DND-41 (cell line): ENCODE measurements at places on chromosomes 2 and 18.

- no peak for DNase-seq
Measured at GRCh38 chr2:113818382-113818951, 62.0 kb upstream of the SLC35F5 start.

DNA sequence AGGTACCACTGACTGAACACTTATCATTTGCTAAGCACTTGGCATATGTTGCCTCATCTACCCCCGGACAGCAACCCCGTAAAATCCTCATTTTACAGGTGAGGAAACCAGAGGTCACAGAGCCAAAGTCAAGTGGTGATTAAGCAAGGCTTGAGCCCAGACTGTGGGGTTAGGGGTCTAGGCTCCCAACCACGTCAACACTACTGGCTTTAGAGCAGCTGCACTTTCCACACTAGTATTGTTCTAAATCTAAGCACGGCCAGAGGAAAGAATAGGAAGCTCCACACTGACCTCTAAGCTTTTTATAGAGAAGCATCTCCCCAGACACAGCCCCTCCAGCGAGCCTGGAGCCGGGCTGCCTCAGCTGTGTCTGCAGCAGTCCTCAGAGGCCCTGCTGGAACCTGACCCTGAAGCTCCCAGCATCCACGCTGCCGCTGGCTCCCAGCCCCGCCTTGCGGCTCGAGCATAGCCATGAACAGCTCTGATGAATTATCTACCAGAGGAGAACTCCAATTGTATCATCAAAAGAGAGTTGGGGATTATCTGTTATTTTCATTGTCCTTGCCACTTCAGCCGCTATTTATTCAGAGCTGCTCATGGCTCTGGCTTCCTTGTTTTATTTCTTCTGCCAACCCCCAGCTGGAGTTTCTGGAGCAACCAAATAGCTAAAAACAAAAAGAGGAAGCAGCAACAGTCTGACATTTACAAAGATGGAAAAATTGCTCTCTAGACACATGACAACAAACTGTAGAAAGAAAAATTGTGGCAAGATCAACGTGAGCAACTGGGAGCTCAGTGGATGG lies 62.2 kb upstream of the RTN4 start:
- no peak for DNase-seq

DNA sequence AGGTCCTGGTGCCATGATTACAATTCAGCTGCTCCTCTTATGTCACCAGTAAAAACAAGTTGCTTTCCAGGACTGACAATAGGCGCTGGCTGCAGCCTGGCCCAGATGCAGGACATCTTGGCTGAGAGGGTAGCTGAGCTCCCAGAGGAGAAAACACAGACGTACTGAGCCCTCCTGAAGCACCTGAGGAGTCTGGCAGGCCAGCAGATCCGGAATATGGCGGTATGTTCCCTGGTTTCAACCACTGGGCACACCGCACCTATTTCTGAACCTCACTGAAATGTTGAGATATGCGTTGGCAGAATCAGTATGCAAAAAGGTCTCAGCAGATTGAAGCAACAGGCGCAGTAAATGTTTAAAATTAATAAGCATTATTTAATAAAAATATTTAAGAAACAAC lies 73.1 kb upstream of the BZW1 start:
- DNase-seq, result no peak

DNA sequence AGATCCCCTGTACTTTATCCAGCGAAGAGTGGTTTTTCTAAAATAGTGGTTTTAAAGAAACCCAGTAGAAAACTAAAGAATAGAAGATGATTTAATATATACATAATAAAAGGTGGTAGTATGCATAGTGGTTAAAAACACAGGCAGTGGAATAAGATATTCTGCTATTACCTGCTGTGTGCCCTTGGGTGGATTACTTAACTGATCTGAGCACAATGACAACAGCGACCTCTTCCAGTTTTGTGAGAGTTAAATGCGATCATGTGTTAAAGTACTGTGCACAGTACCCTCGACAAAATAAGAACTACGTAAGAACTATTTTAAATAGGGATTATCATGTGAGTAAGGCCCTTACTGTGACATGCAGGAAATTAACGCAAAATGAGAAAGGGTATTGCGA lies 30.0 kb upstream of the CHMP1B start:
- DNase-seq, result no peak

DNA sequence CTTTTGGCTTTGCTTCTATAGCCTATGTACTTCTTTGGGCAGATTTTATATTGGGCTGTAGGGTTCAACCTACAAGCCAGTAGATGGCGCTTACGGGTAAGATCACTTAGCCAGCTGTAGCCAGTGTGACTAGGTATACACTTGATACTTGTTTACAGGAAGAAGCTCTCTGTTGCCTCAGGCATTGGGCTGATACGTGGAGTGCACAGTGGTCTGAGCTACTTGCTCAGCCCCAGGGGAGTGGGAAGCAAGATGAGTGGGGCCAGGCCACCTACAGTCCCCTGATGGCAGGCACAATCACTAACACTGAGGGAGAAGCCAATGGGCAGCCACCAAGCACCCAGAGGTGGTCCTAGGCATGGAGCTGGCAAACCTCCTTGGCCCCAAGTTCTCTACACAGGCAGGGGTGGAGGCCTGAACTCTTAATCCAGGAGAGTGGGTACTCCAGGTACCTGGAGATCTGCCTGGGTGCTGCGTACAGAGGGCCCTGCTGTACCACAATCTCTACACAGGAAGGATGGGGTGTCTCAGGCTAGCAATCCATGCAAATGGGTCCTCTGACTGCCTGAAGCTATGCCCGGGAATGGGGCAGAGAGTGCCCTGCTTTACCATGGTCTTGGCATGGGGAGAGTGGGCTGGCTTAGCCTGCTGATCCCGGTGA lies 122.2 kb downstream of the NCOA1 start:
- DNase-seq, result peak; percentile 12

- DNase-seq, result no peak
Measured at GRCh38 chr2:119523383-119523951, 816 bp downstream of the SCTR start.

GRCh38 chr2:54212456-54212855 lies 43.6 kb downstream of the TSPYL6 start:
- no peak for DNase-seq

- DNase-seq, result no peak
Measured at GRCh38 chr2:85199698-85200097, 66.5 kb downstream of the TCF7L1 start.

DNA sequence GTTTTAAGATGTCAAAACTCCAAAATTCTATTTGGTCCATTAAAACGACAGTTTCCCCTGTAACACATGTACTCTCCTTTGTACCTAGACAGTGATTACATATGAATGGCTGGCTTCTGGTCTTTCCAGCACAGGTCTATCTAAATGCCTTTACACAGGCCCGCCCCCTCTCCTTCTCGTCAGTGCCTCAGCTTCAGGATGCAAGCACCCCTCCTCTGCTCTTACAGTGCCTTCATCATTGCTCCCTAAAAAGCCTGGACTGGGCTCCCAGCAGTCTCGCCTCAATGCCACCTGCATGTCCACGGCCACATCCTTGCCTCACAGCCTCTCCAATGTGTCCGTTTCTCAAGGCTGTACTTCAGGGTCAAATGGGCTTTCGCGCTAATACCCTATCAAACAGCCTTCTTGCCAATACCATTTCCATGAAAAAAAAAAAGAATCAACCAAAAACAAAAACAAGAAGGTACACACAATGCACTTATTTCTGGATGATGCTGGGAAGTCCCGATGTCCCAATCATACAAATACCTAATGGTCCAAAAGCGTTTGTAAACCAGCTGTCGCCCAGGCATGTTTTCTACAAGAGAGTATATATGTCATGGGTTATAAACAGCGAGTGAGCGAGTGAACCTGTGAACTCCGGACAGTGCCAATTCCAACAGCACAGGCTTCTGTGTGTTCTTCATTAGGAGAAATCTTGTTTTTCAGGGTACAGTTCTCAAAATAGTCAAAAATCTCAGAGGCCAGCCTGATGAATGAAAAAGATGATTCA lies 77.2 kb downstream of the EIPR1 start:
- no peak for DNase-seq

- no peak for DNase-seq
Measured at GRCh38 chr18:4232656-4233055, 222.5 kb downstream of the DLGAP1 start.

- DNase-seq, result no peak
Measured at GRCh38 chr2:38702413-38702812, 36.5 kb downstream of the GALM start.

DNA sequence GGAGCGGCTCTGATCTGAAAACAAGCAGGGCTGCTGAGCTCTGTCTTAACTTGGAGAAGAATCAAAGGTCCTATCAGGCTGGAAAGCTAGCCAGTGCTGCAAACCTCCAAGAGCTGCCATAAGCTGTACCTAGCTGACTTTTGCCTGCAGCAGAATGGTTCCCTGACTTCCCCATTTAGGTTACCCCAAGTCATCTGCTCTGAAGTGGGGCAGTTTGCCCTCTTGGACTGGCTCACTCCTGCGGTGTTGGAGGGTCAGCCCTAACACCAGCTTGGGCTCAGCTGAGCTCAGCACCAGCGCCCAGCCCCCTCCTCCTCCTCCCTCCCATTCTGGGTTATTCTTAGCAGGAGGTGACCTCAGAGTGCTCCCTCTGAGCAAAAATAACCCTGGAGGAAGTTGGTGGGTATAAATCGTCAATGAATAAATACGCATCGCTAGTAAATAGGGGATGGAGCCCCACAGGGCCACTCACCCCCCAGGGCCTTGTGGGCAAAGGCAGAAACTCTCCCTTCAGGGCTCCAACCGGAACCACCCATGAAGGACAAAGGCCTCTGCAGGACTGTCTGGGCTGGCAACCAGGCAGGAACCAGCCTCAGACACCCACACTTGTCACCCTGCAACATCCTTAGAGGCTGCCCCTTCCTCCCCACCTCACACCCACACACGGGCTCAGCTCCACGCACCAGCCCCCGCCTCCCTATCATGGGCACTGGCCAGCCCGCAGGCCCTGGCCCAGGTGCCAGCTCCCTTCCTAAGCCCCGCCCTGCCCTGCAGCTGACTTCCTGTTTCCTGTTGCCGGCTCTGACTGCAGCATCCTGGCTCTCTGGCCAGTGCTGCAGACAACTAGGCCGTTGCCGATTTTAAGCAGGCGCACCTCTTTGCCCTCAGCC lies 46.9 kb downstream of the DNMT3A start:
- DNase-seq, result peak; percentile 89

- no peak for DNase-seq
Measured at GRCh38 chr2:224523626-224524577, 61.3 kb downstream of the CUL3 start.

DNA sequence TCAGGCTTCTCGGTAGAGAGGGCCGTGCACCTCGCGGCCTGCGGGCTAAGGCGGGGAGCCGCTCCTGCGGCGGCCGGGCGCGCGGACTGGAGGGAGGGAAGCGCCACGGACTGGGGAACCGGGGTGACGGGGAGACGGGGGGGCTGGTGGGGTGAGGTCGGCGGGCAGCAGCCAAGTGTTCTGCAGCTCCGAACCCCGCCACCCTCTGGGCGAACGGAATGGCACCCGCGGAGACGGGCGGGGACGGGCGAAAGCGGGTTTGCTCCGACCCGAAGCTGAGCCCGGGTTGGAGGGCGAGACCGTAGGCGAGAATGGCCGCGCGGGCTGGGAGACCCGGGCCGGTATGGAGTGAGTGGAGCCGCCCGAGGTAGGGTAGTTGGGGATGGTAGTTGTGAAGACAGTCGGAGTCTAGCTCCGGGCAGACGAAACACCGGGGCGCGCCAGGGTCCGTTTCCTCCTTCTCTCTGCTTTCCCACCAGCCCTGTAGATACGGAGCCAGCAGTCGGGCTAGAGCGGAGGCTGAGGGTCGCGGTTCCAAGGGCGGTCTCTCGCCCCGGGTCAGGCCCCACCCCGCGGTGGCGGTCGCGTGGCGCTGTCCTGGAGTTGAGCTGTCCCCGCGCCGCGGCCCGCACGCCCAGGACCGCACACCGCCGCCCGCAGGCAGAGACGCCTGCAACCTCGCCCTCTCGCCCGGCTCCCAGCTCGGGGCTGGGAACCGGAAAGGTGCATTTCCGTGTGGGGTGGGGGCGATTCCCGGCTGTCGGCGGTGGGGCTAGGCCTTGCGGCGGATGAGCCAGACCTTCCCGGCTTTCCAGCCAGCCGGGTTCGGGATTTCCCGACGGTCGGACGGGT lies 160.3 kb upstream of the SIX2 start:
- DNase-seq, result peak; percentile 24

DNA sequence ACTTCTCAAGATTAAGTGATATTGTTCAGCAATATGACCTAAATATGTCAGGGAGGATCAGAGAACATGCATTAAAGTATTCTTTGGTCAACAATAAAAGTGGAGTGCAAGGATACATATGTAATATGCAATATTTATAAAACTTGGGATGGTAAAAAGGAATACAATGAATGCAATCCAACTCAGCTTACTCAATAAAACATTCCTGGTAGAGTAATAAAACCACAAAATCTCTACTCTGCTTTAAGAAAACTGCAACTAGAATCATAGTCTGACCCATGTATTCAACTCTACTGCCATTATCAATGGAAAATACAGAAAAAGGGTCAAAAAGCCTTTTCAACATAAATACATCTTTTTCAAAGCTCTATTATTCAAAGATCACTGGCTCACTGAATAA lies 11.6 kb downstream of the IRS1 start:
- no peak for DNase-seq

GRCh38 chr2:13240789-13241487 lies 524.2 kb downstream of the TRIB2 start:
- DNase-seq, result no peak

DNA sequence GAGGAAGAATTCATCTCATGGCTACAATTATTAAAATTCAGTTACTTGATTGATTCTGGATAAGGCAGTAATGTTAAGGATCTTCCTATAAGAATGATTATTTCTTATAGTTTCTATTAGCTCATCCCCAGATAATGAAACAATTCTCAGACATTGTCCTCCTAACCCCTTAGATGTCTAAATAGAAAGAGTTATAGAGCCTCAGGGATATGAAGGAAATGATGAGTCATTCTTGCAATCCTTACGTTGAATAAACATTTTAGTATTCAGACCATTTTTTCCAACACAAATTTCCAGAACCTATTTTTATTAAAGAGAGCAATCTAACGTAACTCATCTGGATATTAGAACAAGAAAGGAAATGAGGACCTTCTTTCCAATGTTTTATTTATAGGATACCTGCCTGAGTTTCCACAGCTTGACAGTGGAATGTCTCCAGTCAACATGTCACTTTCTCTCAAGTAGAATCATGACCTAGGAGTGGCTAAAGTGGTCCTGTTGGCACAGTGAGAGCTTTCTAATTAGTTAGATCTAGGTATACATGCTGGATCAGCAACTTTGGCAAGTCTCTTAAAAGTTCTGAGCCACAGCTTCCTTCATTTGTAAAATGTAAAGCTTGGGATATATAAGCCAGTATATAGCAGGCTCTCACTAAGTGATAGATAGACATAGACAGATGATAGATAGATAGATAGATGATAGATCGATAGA lies 88.0 kb upstream of the RAB27B start:
- DNase-seq, result no peak
